ENCODE measurements at places on chromosomes 13 and 19. TPM values are rescaled to one million over a fixed set of nuclear protein-coding genes. Genes with fewer than 3 reads are reported as not detected.

S1PR4 gene
- 0.20 TPM for total RNA-seq

SH2D3A gene
- 13.3 TPM for total RNA-seq

BST2 gene
- 0.47 TPM for total RNA-seq

IGLON5 gene
- total RNA-seq, result not detected

PLEKHF1 gene
- 9.3 TPM for total RNA-seq

PSG2 gene
- total RNA-seq, result not detected

PCDH20 gene
- not detected for total RNA-seq

CEACAM7 gene
- total RNA-seq, result not detected

PSG6 gene
- 0.13 TPM for total RNA-seq

LMTK3 gene
- 4.6 TPM for total RNA-seq

HCN2 gene
- total RNA-seq, result 33.5 TPM

CAPNS1 gene
- 1,600 TPM for total RNA-seq

FGF21 gene
- total RNA-seq, result not detected

SIGLEC5 gene
- not detected for total RNA-seq

ENOX1 gene
- 0.77 TPM for total RNA-seq

SPART gene
- 26.8 TPM for total RNA-seq

UNC13A gene
- total RNA-seq, result 1.7 TPM

PEG3 gene
- not detected for total RNA-seq

SCN1B gene
- 17.4 TPM for total RNA-seq

HSD17B14 gene
- total RNA-seq, result 13.3 TPM

ATP7B gene
- total RNA-seq, result 2.4 TPM

LYPD5 gene
- total RNA-seq, result 0.17 TPM

SIGLEC9 gene
- total RNA-seq, result not detected

COX7A1 gene
- total RNA-seq, result not detected

C19orf33 gene
- total RNA-seq, result 701 TPM

POLR2I gene
- 229 TPM for total RNA-seq

MISP gene
- 95.7 TPM for total RNA-seq

Measured in A549 treated with DMSO at 1 μM for 4 hours (cell line).